ENCODE measurements at places on chromosomes 7 and 10.

GRCh38 chr10:74705358-74705980, 120.9 kb upstream of the KAT6B start:
- no peak for DNase-seq

DNA sequence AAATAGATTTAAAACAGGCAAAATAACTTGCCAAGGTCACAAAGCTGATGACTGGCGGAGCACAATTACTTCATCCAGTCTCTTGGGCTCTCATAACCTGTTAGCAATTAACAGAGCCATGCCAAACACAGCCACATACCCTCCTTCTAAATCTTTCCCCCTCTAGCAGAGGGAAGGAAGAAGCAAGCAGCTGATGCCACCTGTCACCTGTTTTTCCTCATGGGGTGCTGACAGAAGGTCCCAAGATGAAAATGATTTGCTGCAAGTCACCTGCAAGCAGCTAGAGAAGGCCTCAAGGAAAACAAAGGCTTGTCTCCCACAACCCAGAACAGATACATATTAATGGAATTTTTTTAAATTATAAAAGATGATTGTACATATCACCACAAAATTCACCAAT, 117.8 kb downstream of the GFRA1 start:
- no peak for DNase-seq

GRCh38 chr7:2219136-2219535, 13.6 kb downstream of the MAD1L1 start:
- no peak for DNase-seq

DNA sequence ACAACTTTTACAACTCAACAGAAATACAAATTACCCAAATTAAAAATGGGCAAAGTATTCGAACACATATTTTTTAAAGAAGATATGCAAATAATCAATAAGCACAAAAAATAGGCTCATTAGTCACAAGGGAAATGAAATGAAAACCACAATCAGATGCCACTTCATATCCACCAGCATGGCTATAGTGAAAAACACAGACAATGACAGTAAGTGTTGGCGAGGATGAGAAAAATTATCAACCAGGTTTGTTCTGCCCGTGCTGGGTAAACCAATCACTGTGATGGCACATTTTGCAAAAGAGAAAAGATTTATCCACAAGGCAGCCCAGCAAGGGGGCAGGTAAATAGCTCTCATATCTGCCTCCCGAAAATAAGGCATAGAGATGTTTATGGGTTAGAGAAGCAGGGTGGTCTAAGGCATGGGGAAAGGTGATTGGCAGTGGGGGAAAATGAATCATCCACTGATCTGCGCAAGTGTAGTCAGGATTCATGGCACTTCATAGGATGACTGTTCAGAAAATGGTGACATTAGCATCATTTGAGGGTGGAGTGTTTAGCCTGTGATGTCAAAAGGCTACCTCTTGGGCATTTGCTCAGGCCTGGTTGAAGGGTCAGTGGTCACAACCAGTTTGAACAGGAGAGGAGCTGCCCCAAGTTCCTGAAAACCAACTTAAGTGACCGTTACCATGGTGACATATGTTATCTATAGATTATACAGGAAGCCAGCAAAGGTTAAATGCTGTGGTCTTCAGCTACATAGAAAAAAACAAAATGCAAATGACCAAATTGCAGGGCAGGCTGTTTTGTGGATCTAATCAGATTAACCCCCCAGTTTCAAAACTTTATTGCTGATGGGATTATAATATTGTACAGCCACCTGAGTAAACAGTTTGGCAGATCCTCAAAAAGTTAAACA, 8.0 kb upstream of the CFAP70 start:
- DNase-seq, result no peak

DNA sequence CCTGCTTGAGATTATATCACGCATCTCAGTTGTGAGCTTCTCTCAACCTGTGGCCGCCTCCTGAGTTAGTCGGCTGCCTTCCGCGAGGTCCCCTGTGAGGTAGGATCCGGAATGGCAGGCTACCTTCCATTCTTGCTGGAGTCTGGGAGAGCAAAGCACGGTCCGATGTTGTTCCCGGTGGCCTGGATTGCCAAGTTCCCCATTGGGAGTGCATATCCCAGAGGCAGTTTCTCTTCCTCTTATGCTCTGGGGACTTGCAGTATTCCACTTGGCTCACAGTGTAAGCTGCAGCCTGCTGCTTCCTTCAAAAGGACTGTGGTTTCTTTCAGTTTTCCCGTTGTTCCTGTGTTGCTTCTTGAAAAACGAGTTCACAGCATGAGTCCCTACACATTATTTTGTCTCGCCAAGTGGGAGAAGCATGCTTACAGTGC, 225.4 kb upstream of the ZWINT start:
- no peak for DNase-seq

GRCh38 chr10:69772933-69773704, 28.6 kb upstream of the COL13A1 start:
- no peak for DNase-seq

DNA sequence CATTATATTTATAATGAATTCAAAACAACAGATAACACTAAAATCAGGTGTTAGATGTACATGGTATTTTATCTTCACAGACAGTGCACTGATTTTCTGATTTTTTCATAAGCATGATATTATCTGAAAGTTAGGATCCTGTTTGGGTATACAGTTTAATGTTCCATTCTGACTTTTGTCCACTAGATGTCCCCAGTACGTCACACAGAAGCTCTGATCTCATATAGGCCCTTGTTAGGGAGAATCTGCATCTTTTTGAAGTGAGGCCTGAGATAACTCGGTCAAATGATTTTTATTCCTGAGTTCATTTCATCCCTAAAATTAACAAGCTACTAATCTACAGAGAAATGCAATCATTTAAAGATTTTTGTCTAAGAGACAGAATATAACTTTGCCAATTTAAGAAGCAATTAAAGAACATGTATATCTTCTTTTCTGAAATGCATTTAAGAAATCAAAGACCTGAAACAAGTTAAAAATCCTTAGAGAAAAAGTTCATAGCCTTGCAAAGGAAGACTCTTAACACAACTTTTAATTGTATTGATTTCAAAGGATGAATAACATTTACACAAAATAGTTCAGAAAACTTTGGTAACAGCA, 72.0 kb upstream of the TES start:
- no peak for DNase-seq

GRCh38 chr10:24551161-24551560, 172.5 kb downstream of the ARHGAP21 start:
- DNase-seq, result no peak

DNA sequence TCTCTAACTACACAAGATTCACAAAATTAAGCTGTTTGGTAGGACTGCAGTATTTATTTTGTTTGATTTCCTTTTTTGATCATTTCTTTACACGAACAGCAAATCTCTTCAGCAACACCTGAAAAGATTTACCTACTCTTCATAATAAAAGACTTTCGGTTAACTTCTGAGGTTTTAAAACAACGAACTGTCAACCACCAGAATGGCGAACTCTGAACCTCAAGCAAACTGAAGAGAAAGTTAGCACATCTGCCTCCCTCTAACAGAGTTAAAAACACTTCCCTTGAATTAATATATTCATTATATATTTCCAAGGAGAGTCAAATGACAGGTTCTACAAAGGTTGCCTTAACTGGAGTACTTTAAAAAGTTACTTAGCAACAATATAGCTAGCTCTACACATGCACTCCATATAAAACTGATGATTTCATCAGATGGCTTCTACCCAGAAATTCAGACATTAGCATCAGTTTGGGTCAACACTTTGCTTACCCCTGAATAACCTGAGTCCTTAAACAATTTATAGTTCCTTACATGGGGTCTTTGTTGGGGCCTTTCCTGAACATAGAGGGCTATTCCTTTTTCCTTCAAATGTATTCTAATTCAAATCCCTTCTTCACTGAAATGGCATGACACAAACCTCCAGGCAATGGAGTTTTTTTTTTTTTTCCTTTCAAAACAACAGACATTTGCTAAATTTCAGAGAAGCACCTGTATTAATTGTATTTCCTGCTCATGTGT, 118.3 kb downstream of the SEM1 start:
- no peak for DNase-seq
